ENCODE measurements at places on chromosomes 7 and 10.

GRCh38 chr10:19705250-19705649 is 111.0 kb upstream of the PLXDC2 start:
- no peak for DNase-seq

- DNase-seq: no peak
These were observed 5.4 kb upstream of the PRF1 start for GRCh38 chr10:70607936-70608335.

DNA sequence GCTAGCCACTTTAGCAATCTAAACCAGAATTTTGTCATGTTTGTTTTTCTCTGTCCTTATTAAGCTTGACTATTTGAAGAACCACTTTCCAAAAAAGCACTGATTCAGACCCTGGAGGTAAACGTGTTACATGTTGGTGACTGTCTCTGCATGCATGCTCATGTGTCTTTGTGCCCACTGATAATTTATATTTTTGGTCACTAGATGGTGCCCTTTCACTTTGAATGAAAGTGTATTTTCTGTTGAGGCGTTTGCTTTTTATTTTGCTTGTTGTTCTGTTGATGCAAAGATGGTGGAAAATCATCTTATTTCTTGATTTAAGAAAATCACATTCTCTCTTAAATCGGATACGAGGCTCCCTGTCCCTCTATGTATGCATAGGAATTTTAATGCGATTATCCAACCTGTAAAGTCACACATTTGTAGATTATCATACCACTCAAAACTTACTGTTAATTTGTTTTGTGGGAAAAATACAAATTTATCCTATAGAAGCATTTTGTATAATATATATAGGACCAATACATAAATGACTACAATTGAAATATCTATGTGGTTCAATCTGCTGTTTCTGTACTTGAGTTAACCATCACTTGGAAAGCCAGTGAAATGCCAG is 269.3 kb downstream of the BICC1 start:
- no peak for DNase-seq

- DNase-seq: no peak
These were observed 23.5 kb upstream of the GPR146 start for GRCh38 chr7:1020849-1021251.

GRCh38 chr10:90604636-90605035 is 253.2 kb downstream of the HTR7 start:
- DNase-seq: no peak

DNA sequence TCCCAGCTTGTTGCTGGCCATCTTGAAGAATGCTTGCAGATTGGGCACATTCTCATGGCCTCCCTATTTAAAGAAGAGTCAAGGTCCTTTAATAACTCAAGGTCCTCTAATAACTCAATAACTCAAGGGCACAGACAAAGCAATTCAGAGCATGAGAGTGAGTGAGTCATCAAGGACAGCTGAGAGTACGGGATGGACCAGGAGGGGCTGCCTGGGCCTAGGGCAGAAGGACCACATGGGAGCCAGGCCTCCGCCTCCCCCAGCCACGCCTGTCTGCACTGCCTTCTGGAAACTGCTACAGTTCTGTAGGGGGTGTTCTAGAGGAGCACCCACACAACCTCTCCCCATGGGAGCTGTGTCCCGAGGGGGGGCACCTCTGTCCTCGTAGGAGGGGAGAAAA is 48.9 kb downstream of the ZNF503 start:
- no peak for DNase-seq

DNA sequence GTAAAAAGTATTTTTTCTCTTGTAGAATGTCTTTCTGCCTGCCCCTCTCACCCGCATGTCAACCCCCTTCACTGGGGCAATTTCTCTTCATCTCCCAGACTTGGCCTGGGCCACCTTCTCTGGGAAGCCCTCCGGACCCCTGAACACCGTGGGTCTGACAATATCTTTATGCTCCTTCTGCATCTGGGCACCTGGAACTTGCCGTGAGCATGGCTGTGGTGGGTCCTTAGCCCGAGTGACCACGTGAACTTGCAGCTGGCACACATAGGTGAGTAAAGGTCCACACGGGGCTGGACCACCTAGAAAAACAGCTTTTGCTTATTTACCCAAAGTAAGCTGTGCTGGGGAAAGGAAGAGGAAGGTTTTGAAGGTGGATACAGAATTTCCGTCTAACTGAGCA is 600.2 kb downstream of the DNAJB6 start:
- no peak for DNase-seq

- no peak for DNase-seq
These were observed 94.5 kb downstream of the ZNF33B start for GRCh38 chr10:42543840-42544372.

GRCh38 chr10:120437541-120437940 is 19.5 kb upstream of the PLPP4 start:
- no peak for DNase-seq

- DNase-seq: no peak
These were observed 7.7 kb downstream of the ZPBP start for GRCh38 chr7:50085344-50085743.

- no peak for DNase-seq
These were observed 168.9 kb downstream of the SLIT1 start for GRCh38 chr10:97016728-97017473.

DNA sequence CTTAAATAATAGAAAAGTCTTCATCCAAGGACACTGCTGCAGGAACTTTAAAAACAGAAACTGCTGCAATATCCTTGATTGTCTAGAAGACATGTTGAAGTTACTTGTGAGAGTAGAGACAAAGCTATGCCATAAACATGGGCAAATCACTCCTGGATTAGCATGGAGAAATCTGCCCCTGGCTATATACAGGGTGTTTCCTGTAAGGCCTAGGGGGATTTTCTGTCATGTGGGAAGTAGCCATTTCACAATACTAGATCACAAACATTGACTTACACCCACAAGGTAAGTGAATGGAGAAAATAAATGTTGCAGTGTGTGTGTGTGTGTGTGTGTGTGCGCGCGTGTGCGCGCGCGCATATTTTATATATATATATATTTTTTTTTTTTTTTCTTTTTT is 35.2 kb upstream of the PDK4 start:
- no peak for DNase-seq

DNA sequence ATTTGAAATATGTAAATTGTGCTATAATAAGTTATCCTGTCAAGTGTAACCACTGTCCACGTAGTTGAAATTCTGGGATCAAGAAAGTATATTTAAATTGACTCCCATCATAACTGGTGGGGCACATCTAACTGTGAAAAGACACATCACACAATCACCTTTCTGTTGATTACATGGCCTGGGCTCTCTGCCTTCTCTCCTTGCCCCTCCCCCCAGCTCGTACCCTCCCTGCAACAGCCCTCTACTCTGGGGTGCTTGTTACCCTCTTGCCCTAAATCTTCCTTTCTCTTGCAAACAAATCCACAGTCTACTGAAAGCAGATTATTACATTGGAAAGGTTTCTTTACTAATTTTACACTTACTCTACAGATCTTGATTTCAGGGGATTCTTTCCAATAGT is 56.3 kb downstream of the CCDC186 start:
- no peak for DNase-seq

GRCh38 chr7:112933598-112933997 is 143.4 kb upstream of the TMEM168 start:
- no peak for DNase-seq

DNA sequence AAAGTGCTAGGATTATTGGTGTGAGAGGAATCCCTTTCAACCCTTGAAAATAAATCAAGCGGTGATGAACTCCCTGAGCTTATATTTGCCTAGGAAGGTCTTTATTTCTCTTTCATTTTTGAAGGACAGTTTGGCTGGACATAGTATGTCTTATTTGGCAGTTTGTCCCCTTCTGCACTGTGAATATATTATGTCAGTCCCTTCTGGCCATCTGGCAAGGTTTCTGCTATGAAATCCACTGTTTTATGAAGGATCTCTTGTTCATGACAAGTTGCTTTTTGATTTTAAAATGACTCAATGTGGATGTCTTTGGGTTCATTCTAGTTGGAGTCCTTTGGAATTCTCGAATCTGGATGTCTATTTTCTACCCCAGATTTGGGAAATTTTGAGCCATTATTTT is 21.7 kb upstream of the MCM10 start:
- DNase-seq: no peak

GRCh38 chr7:128827248-128827958 is 2.8 kb upstream of the FLNC start:
- DNase-seq: no peak
